DND-41 (cell line): ENCODE measurements at places on chromosomes 6 and 20.

DNA sequence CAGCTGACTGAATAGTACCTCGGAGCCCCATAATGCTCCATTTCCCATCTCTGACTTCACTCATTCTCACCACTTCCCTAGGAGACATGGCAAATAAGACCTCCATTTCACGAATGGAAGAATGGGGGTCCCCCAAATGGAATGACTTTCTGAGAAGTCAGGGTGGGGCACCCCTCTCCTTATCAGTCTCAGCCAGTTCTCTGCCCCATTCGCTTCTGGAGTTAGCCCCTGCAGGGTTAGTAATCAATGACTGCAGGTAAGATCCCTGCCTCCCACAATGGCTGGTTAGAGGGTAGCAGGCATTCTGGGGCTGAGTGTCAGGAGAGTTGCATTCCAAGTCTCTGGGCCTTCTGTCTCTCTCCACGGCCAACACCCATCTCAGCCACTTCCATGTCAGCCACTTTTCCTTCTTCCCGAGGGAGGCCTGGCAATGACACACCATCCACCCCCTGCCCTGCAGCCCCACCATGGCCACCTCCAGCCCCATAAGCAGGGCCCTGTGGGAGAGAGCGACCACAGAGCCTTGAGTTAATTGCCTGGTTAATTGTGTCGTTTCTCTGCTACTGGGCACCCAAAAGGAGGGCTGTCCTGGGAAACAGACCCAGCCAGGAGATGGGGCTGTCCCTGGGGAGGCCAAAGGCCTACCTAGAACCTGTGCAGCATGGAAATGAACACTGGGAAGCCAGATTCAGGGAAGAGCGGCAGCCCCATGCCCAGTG, 13.4 kb downstream of the CCDC167 start:
- DNase-seq: no peak

- no peak for DNase-seq
These were observed 1.9 kb downstream of the SGK1 start for GRCh38 chr6:134315974-134316441.

DNA sequence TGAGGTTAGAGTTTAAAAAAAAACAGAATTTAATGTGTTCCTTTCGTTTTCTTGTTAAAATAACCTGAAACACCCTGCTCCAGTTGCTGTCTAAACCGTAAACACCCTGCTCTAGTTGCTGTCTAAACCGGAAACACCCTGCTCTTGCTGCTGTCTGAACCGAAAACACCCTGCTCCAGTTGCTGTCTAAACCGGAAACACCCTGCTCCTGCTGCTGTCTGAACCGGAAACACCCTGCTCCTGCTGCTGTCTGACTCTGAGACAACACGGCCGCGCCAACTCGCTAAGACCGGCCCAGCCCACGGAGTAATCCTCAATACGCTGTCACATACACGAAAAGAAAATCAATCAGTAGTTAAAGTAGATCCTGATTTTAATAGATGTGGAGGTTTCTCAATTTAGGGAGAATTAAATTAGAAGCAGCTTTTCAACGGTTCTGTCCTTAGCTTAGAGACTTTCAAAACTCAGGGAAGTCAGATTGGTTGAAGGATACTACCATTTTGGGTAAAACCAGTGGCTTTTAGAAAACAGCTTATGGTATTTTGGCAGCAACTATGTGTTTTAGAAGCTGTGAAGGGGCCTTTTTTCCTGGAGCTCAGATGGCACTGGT, 98.3 kb downstream of the RAMACL start:
- peak; percentile 88 for DNase-seq

DNA sequence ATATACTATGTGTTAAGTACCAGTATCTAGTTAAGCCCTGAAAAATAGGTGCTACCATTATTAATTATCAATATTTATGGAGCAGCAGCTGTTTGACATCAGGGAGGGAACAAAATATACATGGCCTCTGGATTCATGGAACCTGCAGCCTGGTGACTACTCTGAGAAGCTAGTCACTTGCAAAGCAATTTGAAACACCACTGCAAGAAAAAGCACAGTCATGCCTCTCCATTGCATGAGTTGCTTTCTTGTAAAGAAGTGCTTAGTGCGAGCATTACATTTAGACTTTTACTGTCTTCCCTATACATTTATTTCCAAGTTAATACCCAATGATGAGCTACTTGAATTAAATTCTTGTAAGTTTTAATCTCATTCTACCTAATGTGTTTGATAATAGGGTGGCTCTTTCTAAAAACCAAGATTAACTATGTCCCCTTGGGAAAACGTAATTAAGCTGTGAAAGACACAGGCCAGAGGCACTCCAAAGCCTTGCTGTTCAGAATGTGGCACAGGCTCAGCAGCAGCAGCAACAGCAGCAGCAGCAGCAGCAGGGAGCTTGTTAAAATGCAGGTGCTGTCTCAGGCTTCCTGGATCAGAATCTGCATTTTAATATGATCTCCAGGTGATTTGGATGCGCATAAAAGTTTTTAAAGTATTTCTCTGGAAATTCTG, 83.6 kb downstream of the PFDN4 start:
- no peak for DNase-seq

DNA sequence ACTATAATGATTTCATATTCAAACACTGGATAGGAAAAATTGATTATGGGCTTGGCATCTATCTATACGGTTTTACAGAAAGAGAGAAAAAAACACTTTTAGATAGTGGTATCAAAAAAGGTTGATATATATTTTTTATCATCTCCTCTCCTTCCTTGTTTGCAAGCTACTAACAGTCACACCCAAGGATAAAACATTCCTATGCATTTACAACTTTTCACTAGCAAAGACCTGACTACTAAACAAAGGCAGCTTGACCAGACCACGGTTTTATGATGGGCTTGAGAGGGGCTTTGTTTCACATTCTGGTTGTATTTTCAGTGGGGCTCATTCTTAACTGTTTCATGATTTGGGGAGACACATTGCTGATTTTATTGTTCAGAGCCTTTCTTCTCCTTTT, 477.6 kb upstream of the CITED2 start:
- DNase-seq: no peak

DNA sequence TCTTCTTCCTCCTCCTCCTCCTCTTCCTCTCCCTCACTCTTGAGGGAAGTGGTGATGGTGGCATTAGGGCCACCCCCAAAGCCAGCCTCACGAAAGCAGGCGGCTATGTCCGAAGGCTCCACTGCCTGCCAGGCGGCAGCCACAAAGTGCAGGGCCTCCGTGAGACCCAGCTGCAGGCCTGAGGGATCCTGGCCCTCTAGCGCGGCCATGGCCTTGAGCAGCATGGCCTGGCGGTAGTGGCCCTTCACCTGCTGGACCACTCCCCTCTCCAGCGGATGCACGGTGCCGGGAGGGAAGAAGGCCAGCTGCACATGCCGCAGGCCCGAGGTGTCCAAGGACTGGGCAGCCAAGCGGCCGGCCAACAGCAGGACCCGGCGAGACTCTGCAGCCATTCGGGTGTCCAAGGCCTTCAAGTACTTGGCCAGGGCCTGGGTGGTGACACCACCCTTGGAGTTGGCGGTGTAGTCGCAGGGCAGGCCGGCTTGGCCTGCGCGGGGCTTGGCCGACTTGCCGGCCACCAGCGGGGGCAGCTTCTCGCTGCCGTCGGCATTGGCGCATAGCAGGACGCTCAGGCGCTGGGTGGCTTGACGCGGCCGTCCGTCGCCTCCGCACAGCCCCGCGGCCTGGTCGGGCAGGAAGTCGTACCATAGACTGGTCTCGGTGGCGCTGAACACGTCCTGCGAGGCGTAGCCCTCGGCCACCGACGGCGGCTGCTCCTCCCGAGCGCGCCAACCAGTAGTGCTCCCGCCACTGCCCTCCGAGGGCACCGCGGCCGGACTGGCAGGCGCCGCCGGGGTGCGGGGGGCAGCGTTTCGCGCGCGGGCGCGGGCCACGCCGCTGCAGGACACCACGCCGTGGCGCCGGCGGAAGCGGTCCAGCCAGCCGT, 1.1 kb downstream of the CENPB start:
- no peak for DNase-seq

GRCh38 chr6:143457563-143458359, 7.2 kb downstream of the PEX3 start:
- no peak for DNase-seq

DNA sequence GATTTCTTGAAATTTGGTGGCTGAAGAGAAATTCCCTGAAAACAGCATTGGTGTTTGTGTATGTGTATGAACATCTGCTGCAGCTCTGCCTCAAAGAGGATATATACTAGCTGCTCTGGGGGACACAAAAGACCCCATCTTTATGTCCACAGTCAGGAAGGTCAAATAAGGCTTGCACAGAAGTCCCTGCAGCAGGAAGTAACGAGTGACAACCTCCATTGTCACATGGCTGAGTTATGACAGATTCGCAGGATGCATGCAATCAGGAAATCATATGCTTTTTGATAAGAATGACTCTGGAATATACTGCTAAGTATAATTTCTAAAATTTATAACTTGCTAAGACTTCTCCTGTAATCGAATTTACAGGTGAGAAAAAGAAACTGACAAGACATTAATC, 225.9 kb upstream of the CST7 start:
- no peak for DNase-seq

GRCh38 chr20:19968466-19969073, 48.6 kb upstream of the NAA20 start:
- DNase-seq: no peak

GRCh38 chr20:60497298-60498035, 539.2 kb downstream of the CDH26 start:
- DNase-seq: no peak

DNA sequence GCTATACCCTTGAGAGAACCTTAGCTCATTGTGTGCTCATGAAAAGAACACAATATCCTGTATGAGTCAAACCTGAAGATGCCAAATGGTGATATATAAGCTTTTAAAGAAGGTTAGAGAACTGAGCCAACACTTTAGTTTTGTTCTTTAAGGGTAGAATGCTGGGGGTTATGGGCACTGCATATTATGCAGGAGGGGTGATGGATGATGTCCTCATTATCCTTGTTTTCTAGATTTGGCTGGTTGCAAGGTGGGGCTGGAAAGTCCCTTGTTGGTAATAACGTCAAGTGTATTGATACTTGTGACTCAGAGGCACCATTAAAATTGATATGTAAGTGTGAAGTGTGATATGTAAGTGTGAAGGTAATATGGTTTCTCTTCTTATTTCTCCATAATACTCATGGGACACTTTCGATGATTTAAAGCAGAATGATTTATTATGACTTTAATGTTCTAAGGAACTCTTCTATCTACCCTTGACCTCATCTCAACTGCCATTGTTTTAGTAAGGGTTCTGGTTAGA, 113.7 kb upstream of the DTNBP1 start:
- no peak for DNase-seq

DNA sequence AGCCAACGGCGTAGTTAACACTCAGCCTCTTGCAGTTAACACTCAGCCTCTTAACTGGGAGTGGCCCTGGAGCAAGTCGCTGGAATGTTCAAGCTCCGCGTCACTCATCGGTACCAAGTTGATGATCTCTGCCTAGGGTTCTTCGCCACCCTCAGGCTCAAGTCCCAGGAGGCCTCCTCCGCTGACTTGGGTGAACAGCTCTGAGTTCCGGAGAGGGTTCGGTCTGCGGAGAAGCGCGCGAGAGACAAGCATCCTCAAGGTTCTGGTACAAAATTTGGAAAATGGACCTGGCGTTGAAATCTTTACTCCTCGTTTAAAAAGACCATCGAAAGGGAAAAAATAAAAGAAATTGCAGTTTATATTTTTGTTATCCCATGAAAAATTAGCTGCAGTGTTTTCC, 876 bp upstream of the DSP start:
- no peak for DNase-seq

GRCh38 chr20:16459019-16459700, 114.1 kb downstream of the KIF16B start:
- no peak for DNase-seq

GRCh38 chr6:42222448-42222847, 4.8 kb upstream of the MRPS10 start:
- DNase-seq: no peak

DNA sequence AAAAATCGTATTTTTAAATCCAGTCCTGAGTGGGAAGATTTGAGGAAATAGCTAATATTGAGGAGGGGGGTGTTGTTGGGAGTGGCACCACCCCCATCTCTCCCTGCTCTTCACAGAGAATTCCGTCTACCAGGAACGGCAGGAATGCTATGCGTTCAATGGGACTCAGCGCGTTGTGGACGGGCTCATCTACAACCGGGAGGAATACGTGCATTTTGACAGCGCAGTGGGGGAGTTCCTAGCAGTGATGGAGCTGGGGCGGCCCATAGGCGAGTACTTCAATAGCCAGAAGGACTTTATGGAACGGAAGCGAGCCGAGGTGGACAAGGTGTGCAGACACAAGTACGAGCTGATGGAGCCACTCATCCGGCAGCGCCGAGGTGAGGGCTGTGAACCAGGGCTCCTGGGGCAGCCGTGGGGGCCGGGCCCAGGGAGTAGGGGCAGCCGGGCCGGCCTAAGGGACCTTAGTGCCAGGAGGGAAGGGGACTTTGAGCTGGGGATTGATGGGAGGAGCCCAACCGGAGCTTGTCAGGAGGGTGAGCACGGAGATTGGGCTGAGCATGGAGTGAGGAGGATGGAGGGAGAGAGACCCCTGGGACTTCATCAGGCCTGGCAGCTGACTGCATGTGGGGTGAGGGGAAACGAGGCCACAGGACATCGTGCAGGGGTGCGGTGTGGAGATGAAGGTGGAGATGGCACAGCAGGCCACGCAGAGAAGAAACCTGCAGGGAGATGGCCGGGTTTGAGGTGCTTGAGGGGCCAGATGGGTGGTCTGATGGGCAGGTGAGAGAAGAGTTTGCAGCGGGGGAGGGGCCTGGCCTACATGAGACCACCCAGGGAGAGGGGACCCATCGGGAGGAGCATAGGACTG, 41.3 kb downstream of the HLA-DPB1 start:
- no peak for DNase-seq

GRCh38 chr6:62445521-62445920, 159.5 kb upstream of the KHDRBS2 start:
- no peak for DNase-seq

GRCh38 chr6:168007592-168008338, 10.3 kb downstream of the KIF25 start:
- DNase-seq: no peak

DNA sequence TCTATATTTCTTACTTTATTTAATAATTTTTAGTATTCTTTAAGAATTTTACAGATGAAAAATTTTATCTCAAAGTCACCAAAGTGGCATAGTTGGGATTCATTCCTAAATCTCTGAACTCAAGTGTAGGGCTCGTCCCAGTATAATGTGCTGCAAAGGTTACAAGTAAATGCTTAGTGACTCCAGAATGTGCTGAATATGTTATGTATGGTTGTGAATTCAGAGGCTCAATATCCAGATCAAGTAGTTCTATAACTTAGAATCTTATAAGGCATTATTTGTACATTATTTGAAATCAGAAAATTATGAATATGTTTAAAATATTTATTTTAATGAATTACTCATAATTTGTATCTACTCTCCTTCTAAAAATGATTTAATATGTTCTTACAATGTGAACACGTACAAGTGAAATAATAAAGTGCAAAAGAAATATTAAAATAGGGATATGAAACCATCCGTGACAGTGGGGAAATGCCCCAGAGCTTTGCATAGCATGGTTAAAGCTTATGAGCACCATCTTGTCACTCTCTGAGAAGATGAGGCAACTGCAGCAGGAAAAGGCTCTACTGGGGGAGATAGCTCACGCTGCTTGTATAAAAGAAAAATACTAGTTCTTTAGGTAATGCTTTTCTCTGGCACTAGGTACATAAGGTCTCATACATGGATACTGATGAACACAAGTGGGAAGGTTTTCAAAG, 259.0 kb downstream of the FOXC1 start:
- DNase-seq: no peak

- DNase-seq: no peak
These were observed 26.3 kb downstream of the PPP1R14C start for GRCh38 chr6:150169181-150169580.

- no peak for DNase-seq
These were observed 60.1 kb upstream of the PTPRK start for GRCh38 chr6:128580224-128581110.
